Cerebellar nuclear complex (tissue), 1 donor: ENCODE measurements at places on chromosomes 3 and 15.

DNA sequence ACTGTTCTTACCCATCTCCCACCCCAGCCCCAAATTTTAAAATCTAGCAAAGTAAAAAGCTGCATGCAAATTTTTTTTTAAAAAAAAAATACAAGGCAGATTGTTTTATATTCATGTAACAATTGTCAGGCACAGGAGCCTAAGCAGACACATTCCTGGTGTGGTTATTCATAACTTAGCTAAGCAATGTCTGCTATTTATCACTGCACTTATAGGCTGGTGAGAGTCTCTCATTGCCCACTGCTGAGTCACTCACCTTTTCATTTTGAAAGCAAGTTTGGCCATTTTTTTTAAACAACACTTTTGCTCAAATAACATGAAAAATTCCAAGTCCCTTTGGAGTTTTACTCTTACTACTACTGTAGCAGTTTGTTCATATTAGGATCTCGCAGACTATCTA, 413.9 kb downstream of the RBMS3 start:
- no peak for DNase-seq

- DNase-seq: no peak
These were observed 4.1 kb downstream of the HDGFL3 start for GRCh38 chr15:83203543-83203942.

DNA sequence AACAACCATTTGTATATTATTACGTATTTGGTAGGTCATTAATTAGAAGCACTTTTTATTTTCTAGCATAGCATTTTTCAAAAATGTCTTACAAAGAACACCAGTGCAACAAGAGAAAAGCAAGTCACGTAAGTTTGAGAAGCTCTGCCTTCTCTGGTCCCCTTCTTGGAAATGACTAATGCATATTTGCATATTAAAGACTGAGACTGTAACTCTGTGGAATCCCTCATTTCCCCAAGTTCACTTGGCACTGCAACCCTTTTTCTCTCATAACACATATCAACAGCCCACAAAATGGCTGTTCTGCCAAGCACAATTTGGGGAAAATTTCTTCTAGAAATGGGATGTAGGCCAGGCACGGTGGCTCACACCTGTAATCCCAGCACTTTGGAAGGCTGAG, 176.3 kb downstream of the ERC2 start:
- no peak for DNase-seq

DNA sequence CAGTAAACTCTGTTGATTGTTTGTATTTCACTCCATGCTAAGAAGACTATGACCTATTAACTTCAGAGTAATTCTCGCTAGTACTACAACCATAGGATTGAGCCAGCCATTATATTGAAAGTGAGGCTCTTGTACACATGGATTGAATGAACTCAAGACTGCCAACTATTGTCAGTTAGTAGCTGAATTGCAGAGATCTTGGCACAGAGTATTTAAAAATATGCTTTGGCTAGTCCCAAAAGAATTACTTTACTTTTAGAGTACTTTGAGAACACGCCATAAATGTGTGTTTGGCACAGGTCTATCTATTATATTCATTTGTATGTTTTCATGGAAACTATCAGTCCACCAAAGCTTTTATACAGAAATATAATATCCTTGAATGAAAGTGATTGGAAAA, 226.7 kb upstream of the DCBLD2 start:
- no peak for DNase-seq

GRCh38 chr3:113287111-113287802, 75.9 kb downstream of the BOC start:
- DNase-seq: no peak

- DNase-seq: no peak
These were observed 25.0 kb downstream of the LSM3 start for GRCh38 chr3:14203521-14204079.

GRCh38 chr3:110614186-110614585, 457.4 kb upstream of the NECTIN3 start:
- DNase-seq: no peak

GRCh38 chr3:71786551-71786950, 1.6 kb upstream of the PROK2 start:
- no peak for DNase-seq
